ENCODE measurements at places on chromosomes 3 and 15.

DNA sequence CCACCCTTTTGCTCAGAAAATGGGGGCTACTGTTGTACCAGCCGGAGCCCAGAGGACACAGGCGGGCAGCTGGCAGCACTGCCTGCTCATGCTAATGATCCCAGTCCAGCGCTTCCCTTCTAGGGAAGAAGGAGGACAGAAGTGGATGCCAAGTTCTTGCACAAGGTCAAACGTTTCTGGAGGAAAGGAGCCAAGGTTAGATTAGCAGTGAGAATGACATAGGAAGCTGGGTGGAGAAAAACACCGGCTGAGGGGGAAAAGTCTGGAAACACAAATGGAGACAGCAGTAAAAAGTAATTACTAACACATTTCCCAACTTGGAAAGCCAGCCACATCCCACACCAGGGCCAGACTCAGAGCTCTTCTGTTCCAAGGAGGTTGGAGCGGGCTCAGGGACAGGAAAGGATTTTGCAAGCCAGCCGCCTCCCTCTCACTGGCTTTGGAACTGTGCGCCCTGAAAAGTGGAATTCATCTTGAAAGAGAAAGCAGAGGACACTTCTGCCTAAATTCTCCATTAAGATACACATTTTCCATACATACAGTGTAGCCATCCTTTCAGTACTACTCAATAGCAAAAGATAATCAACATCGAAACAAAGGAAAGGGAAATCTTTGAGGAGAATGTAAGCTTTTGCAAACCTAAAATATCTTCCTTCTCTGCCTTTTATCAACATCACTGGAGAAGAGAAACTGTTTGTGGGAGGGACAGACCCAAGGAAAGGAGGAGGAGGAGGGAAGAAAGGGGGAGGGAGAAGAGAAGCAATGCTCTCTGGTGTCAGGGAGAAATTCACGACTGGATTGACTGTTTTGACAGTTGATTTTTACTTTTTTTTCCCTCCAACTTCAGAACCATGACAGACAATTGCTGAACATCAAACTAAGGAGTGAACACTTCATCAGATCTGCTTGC is 133.6 kb downstream of the CD47 start:
- no peak for DNase-seq

DNA sequence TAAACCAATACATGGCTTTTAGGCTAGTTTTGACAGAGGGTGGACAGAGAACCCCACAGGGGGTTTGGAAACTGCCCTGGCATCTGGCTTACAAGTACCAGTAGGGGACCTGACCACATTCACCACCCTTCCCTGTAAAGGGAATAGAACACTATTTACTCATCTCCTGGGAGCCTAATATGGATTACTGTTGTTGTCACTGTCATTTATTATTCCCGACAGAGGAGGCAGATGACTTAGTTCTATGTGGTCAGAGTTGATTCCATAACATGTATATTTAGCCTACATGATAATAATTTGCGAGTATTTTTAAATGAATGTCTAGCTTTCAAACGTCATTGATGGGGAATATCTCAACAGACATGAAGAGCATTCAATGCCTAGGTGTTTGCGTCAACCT is 15.9 kb downstream of the ZBTB38 start:
- no peak for DNase-seq

- no peak for DNase-seq
Measured at GRCh38 chr3:151144760-151145159, 58.3 kb downstream of the GPR171 start.

DNA sequence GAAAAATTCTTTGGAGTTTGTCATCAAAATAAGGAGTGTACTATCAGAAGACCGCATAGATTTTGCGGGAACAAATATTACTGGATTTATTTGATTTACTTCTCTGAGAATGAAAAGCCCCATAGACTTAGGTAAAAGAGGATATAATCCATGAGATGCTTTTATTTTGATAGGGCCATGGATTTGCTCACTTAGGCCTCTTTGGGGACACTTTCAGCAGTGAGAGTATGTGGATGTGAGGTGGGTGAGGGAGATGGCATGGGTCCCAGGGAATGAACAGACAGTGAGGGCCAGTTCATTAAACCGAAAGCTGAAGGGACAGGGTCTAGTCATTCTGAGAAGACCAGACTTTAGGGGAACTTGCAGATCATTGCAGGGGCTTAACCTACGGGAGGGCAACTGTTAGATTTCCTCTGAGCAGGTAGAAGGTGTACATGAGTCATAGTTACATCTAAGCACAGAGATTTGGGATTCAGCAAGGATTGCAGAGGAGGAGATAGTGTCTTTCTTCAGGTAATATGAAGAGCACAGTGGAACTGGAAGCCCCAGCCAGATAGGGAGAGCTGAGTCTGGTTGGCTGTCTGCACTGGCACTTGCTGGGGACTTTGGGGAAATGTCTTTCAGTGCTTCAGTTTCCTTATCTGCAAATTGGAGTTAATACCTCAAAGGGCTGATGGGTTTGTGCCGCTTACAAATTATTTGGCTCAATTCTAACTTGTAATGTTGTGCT is 30.8 kb downstream of the SH3GL3 start:
- no peak for DNase-seq

GRCh38 chr3:11592445-11593298 is 51.0 kb downstream of the VGLL4 start:
- DNase-seq, result no peak

DNA sequence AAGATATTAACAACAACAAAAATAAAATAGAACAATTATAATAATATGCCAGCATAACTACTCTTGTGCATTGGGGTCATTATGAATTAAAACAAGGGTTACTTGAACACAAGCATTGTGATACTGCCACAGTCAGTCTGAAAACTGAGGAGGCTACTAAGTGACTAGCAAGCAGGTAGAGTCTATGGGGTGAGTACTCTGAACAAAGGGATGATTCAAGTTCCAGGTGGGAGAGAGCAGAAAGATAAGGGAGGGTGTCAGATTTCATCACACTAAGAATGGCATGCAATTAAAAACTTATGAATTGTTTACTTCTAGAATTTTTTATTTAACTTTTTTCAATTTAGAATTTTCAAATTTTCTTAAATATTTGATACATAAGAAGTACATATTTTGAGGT is 754.4 kb upstream of the GOLIM4 start:
- no peak for DNase-seq

GRCh38 chr3:136624894-136625815 is 127.0 kb downstream of the STAG1 start:
- no peak for DNase-seq

- DNase-seq, result no peak
Measured at GRCh38 chr3:197003461-197004385, 25.9 kb downstream of the MELTF start.

GRCh38 chr3:119080364-119080763 is 45.7 kb upstream of the IGSF11 start:
- DNase-seq, result no peak

DNA sequence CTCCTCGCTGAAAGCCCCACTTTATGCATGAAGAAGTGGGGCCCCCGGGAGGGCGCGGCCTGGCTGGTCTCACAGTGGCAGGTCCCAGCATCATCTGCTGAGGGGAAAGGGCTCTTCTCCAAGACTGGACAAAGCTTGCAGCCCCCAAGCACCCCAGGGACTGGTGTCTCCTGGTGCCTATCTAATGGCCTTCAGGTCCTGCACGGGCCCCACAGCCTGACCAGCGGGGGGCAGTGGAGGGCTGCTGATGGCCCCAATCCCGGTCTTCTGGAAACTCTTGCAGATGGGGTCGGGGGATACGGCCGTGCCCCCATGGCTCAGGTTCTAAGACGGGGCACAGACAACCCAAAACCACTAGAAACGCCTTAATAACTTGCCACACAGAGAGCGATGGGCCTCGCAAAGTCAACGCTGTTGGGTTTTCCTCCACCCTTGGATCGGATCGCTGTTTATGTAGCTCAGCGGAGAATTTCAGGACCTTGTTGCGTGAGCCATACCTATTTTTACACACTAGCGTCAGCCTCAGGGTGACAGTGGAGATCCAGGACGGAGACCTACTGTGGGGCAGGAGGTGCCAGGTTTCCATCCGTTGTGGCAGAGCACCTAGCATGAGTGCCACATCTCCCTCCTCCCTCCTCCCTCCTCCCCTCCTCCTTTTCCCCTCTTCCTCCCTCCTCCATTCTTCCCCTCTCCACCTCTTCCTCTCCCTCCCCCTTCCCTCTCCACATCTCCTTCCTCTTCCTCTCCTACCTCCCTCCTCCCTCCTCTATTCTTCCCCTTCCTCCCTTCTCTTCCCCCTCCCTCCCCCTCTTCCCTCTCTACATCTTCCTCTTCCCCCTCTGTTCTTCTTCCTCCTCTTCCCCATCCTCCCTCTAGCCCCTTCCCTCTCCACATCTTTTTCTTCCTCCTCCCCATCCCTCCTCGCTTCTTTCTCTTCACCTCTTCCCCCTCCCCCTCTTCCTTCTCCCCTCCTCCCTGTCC is 79.3 kb upstream of the ALDH1L1 start:
- DNase-seq, result no peak

GRCh38 chr3:114756506-114757279 is 390.4 kb downstream of the ZBTB20 start:
- no peak for DNase-seq

- DNase-seq, result no peak
Measured at GRCh38 chr3:186609247-186609868, 3.5 kb upstream of the AHSG start.

DNA sequence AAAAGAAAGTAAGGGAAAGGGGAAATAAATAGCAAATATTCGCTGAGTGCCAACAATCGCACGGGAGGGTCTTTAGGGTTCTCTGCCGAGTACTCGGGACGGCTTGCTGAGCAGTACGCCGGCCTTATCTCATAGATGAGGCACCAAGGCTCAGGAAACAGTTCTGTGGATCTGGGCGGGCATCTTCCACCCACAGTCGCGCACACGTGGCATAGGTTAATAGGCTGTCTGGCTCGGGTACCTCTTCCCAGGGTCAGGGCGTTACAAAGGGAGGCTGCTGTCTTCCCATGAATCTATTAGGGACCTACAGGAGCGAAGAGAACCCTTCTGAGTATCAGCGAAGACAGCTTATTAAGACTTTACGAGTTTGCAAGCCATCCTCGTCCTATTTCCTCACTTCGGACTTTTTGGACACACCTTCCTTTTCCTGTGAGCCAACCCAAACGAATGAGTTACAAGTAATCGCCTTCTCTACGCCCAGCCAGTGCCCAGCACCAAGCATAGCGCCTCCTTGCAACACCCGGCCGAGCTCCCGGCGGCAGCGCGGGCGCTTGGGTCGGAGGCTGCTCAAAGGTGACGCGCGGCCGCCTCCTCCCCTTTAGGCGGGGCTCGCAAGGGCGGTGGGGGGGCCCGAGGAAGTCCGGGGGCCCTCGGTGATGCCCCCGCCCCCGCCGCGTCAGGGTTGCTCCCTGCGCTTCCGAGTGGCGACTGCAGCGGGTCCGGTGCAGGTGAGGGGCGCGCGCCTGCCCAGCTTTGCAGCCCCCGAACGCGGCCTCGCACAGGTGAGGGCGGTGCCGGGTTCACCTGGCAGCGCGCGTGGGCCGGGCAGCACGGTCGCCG is at the start of gene MCTP2:
Gene MCTP2, plus strand, starts transcription at position 679 of the 840 bp plus-strand sequence. CDS start 66,705 bp downstream, outside the sequence.
- peak; percentile 61 for DNase-seq

GRCh38 chr15:101182215-101182614 is 69.6 kb downstream of the CHSY1 start:
- no peak for DNase-seq

GRCh38 chr15:98012354-98012753 is 51.9 kb downstream of the ARRDC4 start:
- DNase-seq, result no peak

DNA sequence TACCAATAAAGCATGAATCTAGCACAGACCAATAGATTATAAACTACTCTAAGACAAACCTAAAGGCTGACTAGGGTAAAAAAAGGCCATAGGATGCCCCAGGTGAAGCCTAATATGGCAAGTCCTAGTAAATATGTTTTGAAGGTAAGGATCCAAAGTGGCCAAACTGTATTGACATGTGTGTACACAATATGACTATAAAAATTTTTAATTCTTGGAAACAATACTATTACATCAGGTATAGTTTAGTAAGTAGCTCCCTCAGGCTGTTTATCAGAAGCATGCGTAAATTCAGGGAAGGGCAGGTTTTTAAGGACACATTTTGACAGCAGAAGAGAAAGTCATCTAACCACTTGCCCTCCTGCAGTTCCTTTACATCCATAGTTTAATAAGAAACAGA is 18.8 kb downstream of the GNB4 start:
- no peak for DNase-seq

DNA sequence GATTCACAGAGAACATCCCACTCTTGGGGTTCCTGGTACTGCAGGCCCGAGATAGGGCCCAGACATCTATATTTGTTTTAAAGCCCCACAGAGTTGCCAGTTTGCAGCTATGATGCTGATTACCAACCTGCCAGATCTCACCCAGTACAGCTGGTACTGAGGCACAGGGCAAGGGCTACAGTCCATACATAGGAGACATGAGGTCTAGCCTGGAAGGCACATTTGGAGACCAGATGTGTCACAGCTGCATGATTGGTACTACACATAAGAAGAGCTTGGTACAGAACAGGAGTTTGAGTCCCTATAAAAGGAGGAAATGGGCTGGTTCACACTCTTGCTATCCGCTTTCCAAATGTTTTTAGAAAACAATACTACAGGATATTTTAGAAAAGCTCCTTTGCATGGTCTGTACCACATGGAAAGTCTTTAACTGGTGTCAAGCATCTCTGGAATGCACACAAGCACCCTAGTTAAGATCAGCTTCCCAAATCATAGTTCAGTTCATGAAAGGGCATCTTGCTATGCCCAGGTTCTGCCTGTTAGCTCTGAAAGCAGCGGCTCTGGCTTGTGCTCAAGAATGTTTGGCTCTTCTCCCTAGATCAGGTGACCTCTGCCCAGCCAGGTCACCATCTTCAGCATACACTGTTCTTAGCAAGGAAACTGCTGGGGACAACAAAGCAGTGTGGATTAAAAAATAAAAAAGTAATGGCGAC is 20.6 kb downstream of the MTMR14 start:
- DNase-seq, result no peak

GRCh38 chr3:149234671-149235245 is 13.1 kb upstream of the CP start:
- DNase-seq, result no peak

DNA sequence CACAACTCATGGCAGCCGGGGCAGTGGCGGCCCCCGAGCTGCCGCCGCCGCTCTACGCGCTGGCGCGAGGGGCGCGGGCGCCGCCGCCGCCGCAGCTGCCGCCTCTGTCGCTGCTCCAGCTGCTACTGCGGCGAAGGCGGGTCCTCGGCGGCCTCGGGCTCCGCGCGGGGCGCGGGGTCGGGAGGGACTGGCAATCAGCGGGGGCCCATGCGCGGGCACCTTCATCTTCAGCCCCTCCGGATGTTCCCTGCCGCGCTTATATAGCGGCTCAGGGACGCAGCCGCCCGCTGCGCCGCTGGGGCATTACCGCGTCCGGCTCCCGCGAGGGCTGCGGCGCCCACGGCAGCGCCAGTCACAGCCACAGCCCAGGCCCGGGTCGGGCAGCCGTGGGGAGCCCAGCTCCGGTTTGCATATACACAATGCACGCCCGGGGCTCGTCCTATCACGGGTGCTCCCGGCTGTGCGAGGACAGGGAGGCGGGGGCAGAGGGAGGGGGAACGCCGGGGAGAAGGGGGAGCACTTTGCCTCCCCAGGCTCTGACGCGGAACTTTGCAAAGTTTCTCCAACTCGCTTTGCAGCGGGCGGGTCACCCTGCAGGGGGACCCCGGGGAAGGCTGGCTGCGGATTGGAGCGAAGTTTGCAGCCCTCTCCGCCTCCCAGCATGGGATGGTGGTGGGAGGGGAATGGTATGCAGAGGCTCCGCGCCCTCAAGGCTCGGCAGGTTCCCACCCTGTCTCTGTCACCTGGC is at the start of gene VGLL3:
Gene VGLL3, minus strand, starts transcription at position 416 of the 748 bp plus-strand sequence. Its CDS starts 406 bp downstream, at position 10.
- DNase-seq, result no peak

Measured in KG1 (cell line).